ENCODE measurements at places on chromosomes 11 and 22.

GRCh38 chr11:126102436-126102981 is 39.8 kb upstream of the CDON start:
- DNase-seq = no peak

- no peak for DNase-seq
These were observed 25.3 kb downstream of the OTOG start for GRCh38 chr11:17572359-17572690.

DNA sequence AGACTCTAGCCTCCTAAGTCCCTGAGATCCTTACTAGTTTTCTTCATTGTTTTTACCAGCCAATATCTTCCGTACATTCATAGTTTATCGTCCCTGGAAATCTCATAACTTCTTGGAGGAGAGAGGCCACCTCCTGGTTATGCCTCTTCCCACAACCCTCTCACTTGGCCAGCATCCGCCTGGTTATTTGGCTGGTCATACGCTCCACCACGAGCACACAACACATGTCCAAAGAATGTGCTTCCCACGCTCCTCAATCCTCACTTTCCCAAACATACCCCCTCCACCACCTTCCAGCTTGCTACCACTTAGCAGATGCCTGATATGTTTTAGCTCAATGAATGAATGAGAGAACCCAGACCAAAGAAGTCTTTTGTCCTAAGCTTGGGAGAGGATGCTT is 83.5 kb upstream of the EIF3D start:
- DNase-seq = no peak

- no peak for DNase-seq
These were observed 18.0 kb downstream of the CSF2RB start for GRCh38 chr22:36931446-36931845.

- no peak for DNase-seq
These were observed 49.5 kb downstream of the VSIG10L2 start for GRCh38 chr11:125995313-125995712.

DNA sequence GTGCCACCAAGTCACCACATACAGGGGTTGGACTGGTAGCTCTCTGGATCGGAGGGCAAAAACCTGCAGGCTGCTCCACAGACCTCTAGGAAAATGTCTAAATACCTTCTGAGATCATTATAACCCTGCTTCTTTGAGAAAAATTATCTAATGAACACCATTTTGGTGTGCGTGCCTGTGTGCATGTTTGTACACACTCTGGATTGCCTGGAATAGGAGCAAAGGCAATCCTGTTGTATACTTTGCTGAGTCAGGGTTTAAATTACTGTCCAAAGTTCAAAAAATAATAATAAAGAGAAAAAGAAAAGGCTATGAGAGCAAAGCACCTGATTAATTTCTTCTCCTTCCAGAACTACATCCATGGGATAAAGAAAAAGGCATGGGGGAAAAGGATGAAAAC is 11.0 kb downstream of the JAML start:
- no peak for DNase-seq

DNA sequence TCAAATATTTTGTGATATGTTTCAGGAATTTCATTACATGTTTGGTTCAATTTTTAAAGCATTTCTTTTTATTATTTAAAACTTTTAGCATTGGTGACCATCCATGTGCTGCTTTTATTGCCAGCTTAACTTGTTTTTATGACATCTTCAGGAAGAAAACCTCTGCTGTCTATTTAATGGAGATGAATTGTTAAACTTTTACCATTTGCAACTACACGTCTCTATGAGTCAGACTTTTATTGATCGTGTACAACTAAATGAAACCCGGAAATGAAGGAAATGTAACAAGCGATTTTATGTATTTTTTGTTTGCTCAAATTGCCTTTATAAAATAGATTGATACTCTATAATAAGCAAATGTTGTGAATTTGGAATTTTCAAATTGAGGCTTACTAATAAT is 113.0 kb downstream of the PTPRJ start:
- DNase-seq = no peak

DNA sequence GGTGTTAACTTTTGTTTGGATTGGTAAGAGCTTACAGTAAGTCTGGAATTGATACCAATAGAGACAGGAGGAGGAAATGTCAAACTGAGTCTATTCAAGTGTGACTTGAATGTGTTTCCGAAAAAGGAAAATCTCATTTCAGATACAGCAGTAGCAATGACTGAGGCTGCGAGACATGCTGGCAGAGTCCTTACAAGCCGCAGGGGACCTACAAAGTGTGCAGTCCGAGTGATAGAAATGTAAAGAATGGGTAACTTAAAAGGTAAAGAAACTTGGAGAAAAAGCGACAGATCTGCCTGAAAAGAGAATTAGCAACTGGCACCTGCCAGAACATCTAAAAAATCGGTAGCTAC is 444 bp downstream of the CWF19L2 start:
- no peak for DNase-seq
